ENCODE measurements at places on chromosomes 6 and 20.
A peak's percentile ranks its signal among the peaks of the same experiment; 100 is the strongest.

- DNase-seq: no peak
Measured at GRCh38 chr20:13910492-13910891, 79.9 kb downstream of the SEL1L2 start.

DNA sequence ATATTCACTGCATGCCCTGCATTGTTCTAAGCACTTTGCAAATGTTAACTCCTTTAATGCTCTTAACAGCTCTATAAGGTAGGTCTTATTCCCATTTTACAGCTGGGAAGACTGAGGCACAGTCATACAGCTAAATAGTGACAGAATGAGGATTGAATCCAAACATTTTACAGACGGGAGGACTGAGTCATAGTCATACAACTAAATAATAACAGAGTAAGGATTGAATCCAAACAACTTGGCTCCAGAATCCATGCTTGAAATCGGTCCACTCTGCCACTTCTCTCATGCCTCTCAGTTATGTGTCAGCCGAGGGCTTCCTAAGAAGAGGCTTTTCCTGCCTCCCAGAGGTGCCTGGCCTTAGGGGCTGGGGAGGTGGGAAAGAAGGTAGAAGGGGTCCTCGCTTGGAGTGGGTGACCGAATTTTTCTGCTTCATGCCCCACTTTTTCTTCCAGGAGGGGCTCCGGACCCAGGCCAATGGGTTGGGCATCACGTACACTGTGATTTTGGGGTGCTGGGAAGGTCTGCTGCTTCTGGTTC lies 137.4 kb upstream of the RNF24 start:
- DNase-seq: no peak

GRCh38 chr6:12245763-12246718 lies 44.1 kb upstream of the EDN1 start:
- DNase-seq: no peak

GRCh38 chr20:4299773-4300172 lies 284.4 kb upstream of the RNF24 start:
- no peak for DNase-seq

DNA sequence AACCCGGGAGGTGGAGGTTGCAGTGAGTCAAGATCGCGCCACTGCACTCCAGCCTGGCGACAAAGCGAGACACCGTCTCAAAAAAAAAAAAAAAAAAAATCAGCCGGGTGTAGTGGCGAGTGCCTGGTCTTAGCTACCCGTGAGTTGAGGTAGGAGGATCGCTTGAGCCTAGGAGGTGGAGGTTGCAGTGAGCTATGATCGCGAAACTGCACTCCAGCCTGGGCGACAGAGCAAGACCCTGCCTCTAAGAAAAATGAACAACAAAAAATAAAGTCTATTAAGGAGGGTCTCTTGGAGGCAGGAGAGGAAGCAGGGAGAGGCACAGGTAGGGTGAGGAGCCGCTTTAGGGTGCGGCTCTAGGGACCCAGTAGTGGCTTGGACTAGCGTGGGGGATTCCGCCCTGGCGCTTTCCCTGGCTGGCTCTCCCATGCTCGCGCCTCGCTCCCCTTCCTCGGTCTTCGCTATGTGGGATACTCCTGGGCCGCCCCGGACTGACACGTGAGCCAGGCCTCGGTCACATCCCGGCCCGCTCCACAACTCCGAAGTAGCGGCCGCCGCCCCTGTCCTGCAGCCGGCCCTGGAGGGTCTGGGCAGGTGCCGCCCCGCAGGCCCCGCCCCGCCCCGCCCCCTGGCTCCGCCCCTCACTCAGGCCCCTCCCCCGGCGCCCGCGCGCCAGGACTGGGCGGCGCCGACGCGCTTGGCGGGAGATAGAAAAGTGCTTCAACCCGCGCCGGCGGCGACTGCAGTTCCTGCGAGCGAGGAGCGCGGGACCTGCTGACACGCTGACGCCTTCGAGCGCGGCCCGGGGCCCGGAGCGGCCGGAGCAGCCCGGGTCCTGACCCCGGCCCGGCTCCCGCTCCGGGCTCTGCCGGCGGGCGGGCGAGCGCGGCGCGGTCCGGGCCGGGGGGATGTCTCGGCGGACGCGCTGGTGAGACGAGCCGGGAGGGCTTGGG lies at the start of gene MYBL2:
Gene MYBL2, plus strand, starts transcription at position 739 of the 953 bp plus-strand sequence. Its CDS starts 170 bp downstream, at position 909.
- peak; percentile 78 for DNase-seq

DNA sequence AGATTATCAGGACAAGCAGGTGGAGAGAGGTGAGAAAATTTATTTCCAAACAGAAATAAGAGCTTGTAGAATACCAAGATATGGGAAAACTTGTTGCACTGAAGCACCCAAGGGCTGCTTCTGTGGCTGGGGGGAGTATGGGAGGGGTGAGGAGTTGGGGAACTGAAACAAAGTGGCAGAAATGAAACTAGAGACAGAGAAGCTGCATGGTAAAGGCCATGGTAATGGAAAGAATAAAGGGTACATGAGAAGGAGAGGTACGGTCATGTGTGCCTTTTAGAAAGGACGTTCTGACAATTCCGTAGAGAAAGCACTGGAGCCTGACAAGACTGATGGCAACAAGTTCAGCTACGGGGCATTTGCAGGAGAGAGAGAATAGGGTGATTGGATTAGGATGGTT lies 51.6 kb upstream of the RIN2 start:
- no peak for DNase-seq

GRCh38 chr6:121557146-121557940 lies 121.9 kb downstream of the GJA1 start:
- no peak for DNase-seq

DNA sequence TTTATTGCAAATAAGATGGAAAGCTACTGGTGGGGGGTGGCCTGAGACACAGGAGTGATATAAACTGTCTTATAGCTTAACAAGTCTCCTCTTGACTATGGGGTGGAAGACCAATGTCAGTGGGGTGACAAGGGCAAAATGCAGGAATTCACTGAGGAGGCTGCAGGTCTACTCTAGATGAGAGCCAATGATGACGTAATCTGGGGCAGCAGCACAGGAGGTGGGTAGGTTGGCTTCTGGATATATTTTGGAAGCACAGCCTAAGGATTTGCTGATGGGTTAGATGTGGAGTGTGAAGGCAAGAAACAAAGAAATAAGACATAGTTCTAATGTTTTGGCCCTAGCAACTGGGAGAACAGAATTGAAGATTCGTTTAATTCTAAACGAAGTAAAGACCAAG lies 253.2 kb downstream of the PTPRT start:
- no peak for DNase-seq

GRCh38 chr6:119938752-119939151 lies 589.2 kb upstream of the MAN1A1 start:
- no peak for DNase-seq

DNA sequence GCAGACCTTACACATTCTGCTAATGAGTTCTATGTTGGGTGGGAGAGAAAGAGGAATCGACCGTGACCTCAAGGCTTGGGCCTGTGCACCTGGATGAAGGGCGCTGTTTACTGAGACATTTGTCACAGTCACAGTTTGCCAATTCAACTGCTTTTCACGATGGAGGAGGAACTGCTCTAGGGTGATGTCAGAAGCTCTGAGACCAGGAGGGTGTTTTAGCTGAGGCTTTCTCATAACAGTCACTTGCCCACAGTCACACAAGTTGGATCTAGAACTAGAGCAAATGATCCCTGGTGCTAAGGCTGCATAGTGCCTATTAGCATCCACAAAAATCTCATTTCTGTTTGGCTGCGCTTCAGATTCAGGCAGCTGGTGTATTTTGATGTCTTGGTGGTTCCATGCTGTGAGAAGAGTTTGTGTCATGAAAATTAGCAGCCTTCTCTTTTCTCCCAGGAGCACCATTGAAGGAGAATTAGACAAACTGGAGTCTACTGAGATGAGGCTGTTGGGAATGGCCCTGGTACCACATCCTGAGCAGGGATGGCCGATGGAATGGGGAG lies 83.3 kb upstream of the TGM3 start:
- DNase-seq: no peak

DNA sequence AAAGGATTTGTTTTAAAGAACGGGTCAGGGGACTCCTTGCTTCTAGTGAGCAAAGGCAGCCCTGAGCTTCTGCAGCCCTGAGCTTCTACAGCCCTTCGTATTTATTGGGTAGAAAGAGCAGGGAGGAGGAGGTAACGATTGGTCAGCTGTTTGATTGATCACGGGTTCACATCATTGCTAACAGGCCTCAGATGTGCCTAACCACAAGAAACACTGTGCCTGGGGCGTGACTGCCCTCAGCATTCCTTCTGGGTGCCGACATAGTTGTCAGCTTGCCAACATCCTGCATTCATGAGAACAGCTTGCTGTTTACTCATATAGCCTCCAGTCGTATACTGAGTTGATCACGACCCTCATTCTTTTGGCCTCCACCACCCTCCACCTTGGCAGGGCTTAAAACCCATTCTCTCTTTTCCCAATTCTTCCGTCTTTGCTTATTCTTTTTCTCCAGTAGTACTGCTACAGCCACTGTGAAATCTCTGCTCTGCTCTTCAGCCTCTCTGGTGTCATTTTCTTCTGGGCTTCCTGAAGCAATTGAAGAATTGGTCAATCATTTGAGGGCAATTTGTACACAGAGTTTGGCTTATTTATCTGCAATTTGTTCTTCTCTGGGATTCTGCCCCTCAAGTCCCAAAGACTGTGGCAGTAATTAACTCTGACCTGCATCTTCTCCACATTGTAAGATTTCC lies 25.4 kb upstream of the NOP56 start:
- no peak for DNase-seq

DNA sequence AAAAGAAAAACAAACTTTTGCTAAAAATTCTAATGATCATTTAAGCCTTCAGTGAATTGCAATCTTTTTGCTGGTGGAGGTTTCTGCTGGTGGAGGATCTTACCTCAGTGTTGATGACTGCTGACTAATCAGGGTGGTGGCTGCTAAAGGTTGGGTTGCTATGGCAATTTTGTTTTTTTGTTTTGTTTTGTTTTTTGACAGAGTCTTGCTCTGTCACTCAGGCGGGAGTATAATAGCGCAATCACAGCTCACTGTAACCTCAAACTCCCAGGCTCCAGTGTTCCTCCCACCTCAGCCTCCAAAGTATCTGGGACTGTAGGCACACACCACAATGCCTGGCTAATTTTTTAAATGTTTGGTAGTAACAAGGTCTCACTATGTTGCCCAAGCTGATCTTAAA lies 94.7 kb downstream of the ANKRD6 start:
- no peak for DNase-seq

- no peak for DNase-seq
Measured at GRCh38 chr20:58344741-58345140, 35.2 kb downstream of the RAB22A start.

DNA sequence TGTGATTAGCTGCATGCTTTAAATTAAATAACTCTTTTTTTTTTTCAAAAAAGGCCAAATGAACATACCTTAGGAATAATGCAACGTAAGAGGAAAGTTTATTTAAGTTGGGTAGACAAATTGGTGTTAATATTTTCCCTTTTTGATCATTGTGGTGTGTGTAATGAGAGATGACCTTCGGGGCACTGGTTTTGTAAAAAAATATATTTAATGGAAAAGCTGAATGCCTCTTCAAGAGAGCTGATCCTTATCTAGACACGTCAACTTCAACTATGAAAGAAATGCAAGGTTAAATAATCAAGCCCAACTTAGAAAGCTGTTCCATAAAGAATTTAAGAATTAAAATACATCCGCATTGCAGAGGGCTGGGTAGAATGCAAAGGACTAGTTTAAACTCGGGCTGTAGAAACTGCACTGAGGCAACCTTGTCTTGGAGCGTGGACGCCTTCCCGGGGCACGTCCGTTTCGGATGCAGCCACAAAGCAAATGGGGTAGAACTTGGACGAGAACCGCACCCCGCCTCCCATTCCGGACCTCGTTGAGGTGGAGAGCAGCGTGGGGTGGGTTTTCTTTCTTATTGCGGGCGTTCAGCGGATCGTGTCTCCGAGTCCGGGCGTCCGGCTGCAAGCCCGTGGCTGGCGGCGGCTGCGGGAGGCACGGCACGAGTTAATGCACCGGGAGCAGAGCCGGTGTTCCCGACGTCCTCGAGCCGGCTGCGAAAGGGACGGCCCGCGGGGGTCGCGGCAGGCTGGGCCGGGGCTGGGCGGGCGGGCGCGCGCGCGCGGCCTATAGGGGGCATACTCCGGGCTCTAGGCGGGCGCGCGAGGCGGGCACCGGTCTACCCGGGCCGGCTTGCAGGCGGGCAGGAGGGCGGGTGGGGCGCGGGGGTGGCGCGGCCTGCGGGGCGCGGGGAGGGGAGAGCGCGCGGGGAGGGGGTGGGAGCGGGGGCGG lies 1.9 kb downstream of the JARID2 start:
- DNase-seq: peak; percentile 60

- DNase-seq: no peak
Measured at GRCh38 chr6:15249371-15250019, 3.6 kb downstream of the JARID2 start.

All from hematopoietic multipotent progenitor cell treated with erythropoietin and hydrocortisone succinate and interleukin-3 and kit ligand, for 15 days (in vitro differentiated cells).